SJCRH30 (cell line): ENCODE measurements at places on chromosomes 1 and 21. TPM values are rescaled to one million over a fixed set of nuclear protein-coding genes. Genes with fewer than 3 reads are reported as not detected.

Gene VSIG8
- not detected in 2 replicates for total RNA-seq

Gene GPR52
- total RNA-seq: 0.76 and 2.0 TPM in 2 replicates

Gene COQ8A
- total RNA-seq: 24.0 and 26.9 TPM in 2 replicates

Gene ASTN1
- total RNA-seq: not detected in 2 replicates

Gene SPATA46
- total RNA-seq: not detected in 2 replicates

Gene GLIS1
- not detected in 2 replicates for total RNA-seq

Gene FAM78B
- total RNA-seq: 0.10 and 0.28 TPM in 2 replicates

Gene ADORA3
- total RNA-seq: 0.10 TPM in 1 of 2 replicates, not detected in the other

Gene PTPN7
- 0.08 and 0.14 TPM in 2 replicates for total RNA-seq

Gene IL20
- not detected in 2 replicates for total RNA-seq

Gene ADAMTS1
- total RNA-seq: 188 and 220 TPM in 2 replicates

Gene LHX4
- total RNA-seq: 3.7 and 4.2 TPM in 2 replicates

Gene KRTCAP2
- 84.2 and 90.9 TPM in 2 replicates for total RNA-seq

Gene TRIM63
- not detected in 2 replicates for total RNA-seq

Gene EPHA10
- not detected in 2 replicates for total RNA-seq

Gene FAM72C
- 6.6 and 7.9 TPM in 2 replicates for total RNA-seq

Gene LCE1E
- not detected in 2 replicates for total RNA-seq

Gene SV2A
- total RNA-seq: 17.4 and 20.0 TPM in 2 replicates

Gene RABGGTB
- 151 and 169 TPM in 2 replicates for total RNA-seq

Gene C1orf210
- total RNA-seq: not detected in 2 replicates

Gene GPA33
- 0.14 and 0.23 TPM in 2 replicates for total RNA-seq

Gene SMIM1
- not detected in 2 replicates for total RNA-seq

Gene CLEC20A
- total RNA-seq: not detected in 2 replicates

Gene TMEM183A
- 110 and 121 TPM in 2 replicates for total RNA-seq

Gene LRRC7
- 0.04 TPM in 1 of 2 replicates, not detected in the other for total RNA-seq

Gene EPS8L3
- total RNA-seq: not detected in 2 replicates

Gene NECTIN4
- 0.04 TPM in 1 of 2 replicates, not detected in the other for total RNA-seq

Gene RAVER2
- 26.9 and 29.1 TPM in 2 replicates for total RNA-seq

Gene RAD54L
- 25.7 and 30.3 TPM in 2 replicates for total RNA-seq

Gene PRKAA2
- total RNA-seq: not detected in 2 replicates

Gene PLA2G2F
- not detected in 2 replicates for total RNA-seq

Gene ADORA1
- total RNA-seq: 53.8 and 60.9 TPM in 2 replicates

Gene KDM5B
- 33.7 and 37.0 TPM in 2 replicates for total RNA-seq

Gene ILDR2
- 0.69 and 0.91 TPM in 2 replicates for total RNA-seq

Gene TDRD10
- total RNA-seq: not detected in 2 replicates

Gene KCNAB2
- total RNA-seq: 0.56 and 0.77 TPM in 2 replicates

Gene CD53
- total RNA-seq: 0.08 and 0.15 TPM in 2 replicates

Gene CD1B
- 0.13 TPM in 1 of 2 replicates, not detected in the other for total RNA-seq

Gene RNF220
- total RNA-seq: 89.4 and 94.9 TPM in 2 replicates

Gene ANKRD65
- total RNA-seq: 6.1 and 6.2 TPM in 2 replicates

Gene CR1L
- total RNA-seq: not detected in 2 replicates

Gene GBP5
- 0.08 TPM in 1 of 2 replicates, not detected in the other for total RNA-seq

Gene TP73
- 13.1 and 14.9 TPM in 2 replicates for total RNA-seq

Gene WNT3A
- total RNA-seq: not detected in 2 replicates

Gene FABP3
- 3.6 and 6.1 TPM in 2 replicates for total RNA-seq

Gene HMGN1
- total RNA-seq: 448 and 469 TPM in 2 replicates

Gene ALDH4A1
- total RNA-seq: 7.2 and 7.5 TPM in 2 replicates

Gene TSEN15
- 43.9 and 44.4 TPM in 2 replicates for total RNA-seq

Gene FAF1
- 124 and 126 TPM in 2 replicates for total RNA-seq
